ENCODE measurements at places on chromosomes 6 and 20. TPM values are rescaled to one million over a fixed set of nuclear protein-coding genes. Genes with fewer than 3 reads are reported as not detected.

- H3K27me3 ChIP-seq: no peaks in the 10 kb centered on the region
- H3K27ac ChIP-seq: no peak overlapping the region
- H3K4me3 ChIP-seq: no peak overlapping the region
- no peak for DNase-seq
Observed at GRCh38 chr6:122832459-122832858, 43.4 kb downstream of the SMPDL3A start.

The ZNF165 gene
- 2.2 TPM for total RNA-seq

The ADGB gene
- 6.2 TPM for total RNA-seq

GRCh38 chr6:101666256-101666655, 272.7 kb downstream of the GRIK2 start:
- DNase-seq: no peak
- no peak overlapping the region for H3K27ac ChIP-seq
- H3K27me3 ChIP-seq: no peaks in the 10 kb centered on the region
- H3K4me3 ChIP-seq: no peak overlapping the region
- no peaks in the 10 kb centered on the region for H3K36me3 ChIP-seq

- H3K27ac ChIP-seq: no peak overlapping the region
- no peaks in the 10 kb centered on the region for H3K27me3 ChIP-seq
- H3K4me1 ChIP-seq: no peaks in the 10 kb centered on the region
- DNase-seq: no peak
- H3K4me3 ChIP-seq: no peak overlapping the region
Observed at GRCh38 chr6:9522101-9522500, 892.8 kb downstream of the TFAP2A start.

- H3K4me3 ChIP-seq: no peak overlapping the region
- no peaks in the 10 kb centered on the region for H3K27me3 ChIP-seq
- no peaks in the 10 kb centered on the region for H3K36me3 ChIP-seq
- DNase-seq: no peak
- H3K27ac ChIP-seq: no peak overlapping the region
Observed at GRCh38 chr6:4909063-4909706, 94.7 kb downstream of the RPP40 start.

The LY6G6C gene
- total RNA-seq: not detected

DNA sequence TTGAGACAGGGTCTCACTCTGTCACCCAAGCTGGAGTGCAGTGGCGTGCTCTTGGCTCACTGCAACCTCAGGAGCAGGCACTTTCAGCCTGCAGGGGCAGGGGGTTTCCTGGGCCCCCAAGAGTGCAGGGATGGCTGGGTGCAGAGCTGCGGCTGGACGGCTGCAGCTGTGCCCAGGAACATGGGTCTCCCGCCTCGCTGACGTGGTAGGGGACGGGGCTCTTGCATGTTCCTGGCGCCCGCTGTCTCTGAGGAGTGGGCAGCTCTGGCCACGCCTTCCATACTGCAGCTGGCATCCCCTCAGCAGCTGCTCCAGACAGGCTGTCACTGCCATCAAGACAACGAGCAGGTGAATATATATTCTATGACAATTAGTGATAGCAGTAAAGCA, 2.2 kb upstream of the DEK start:
- H3K27ac ChIP-seq: no peak overlapping the region
- peaks cover 21% of the 10 kb centered on the region for H3K4me1 ChIP-seq
- H3K27me3 ChIP-seq: no peaks in the 10 kb centered on the region
- no peaks in the 10 kb centered on the region for H3K36me3 ChIP-seq
- no peak for DNase-seq

DNA sequence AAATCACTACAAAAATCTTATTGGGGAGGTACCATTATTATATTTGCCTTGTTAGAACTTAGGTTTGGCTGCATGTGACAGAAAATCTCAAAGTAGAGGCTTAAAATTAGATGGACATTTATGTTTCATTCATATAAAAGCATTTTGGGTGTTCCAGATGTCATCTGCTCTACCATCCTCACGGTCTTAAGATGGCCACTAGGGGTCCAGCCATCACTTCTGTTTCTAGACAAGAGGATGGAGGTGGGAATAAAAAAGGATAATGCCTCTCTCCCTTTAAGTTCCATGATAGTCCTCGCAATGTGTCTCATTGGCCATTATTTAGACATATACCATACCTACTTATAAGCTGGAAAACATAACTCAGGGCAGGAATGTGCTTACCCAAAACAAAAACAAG, 929.5 kb downstream of the KIF16B start:
- H3K27ac ChIP-seq: no peak overlapping the region
- H3K27me3 ChIP-seq: no peaks in the 10 kb centered on the region
- no peaks in the 10 kb centered on the region for H3K36me3 ChIP-seq
- H3K4me3 ChIP-seq: no peak overlapping the region
- H3K4me1 ChIP-seq: no peaks in the 10 kb centered on the region

The FBXO30 gene
- total RNA-seq: 9.0 TPM

- H3K27ac ChIP-seq: no peak overlapping the region
- H3K27me3 ChIP-seq: no peaks in the 10 kb centered on the region
- no peaks in the 10 kb centered on the region for H3K36me3 ChIP-seq
- H3K4me1 ChIP-seq: no peaks in the 10 kb centered on the region
- no peak overlapping the region for H3K4me3 ChIP-seq
- DNase-seq: no peak
Observed at GRCh38 chr20:33309631-33310030, 26.6 kb downstream of the BPIFB1 start.
